ENCODE measurements at places on chromosomes 16 and 17. TPM values are rescaled to one million over a fixed set of nuclear protein-coding genes. Genes with fewer than 3 reads are reported as not detected.

Gene CCL3
- 5.7 TPM for total RNA-seq

- peaks cover 14% of the 10 kb centered on the region for H3K4me1 ChIP-seq
- H3K27me3 ChIP-seq: no peaks in the 10 kb centered on the region
- H3K27ac ChIP-seq: no peak overlapping the region
- DNase-seq: no peak
These were observed 28.4 kb upstream of the MED13 start for GRCh38 chr17:62093188-62094155.

GRCh38 chr17:29972277-29972676, 30.8 kb downstream of the EFCAB5 start:
- no peak overlapping the region for H3K27ac ChIP-seq
- H3K36me3 ChIP-seq: no peaks in the 10 kb centered on the region
- no peak overlapping the region for H3K4me3 ChIP-seq
- no peaks in the 10 kb centered on the region for H3K27me3 ChIP-seq
- no peak for DNase-seq

Gene TBC1D3G
- not detected for total RNA-seq

GRCh38 chr17:14919631-14920213, 345.4 kb downstream of the PMP22 start:
- H3K4me1 ChIP-seq: no peaks in the 10 kb centered on the region
- no peak for DNase-seq
- H3K27ac ChIP-seq: no peak overlapping the region
- H3K4me3 ChIP-seq: no peak overlapping the region
- H3K27me3 ChIP-seq: no peaks in the 10 kb centered on the region

- H3K27ac ChIP-seq: no peak overlapping the region
- DNase-seq: peak; percentile 25
- H3K4me3 ChIP-seq: no peak overlapping the region
- H3K36me3 ChIP-seq: no peaks in the 10 kb centered on the region
- H3K27me3 ChIP-seq: no peaks in the 10 kb centered on the region
- peaks cover 32% of the 10 kb centered on the region for H3K4me1 ChIP-seq
These were observed 7.3 kb downstream of the ARHGAP27 start for GRCh38 chr17:45425125-45425983.

DNA sequence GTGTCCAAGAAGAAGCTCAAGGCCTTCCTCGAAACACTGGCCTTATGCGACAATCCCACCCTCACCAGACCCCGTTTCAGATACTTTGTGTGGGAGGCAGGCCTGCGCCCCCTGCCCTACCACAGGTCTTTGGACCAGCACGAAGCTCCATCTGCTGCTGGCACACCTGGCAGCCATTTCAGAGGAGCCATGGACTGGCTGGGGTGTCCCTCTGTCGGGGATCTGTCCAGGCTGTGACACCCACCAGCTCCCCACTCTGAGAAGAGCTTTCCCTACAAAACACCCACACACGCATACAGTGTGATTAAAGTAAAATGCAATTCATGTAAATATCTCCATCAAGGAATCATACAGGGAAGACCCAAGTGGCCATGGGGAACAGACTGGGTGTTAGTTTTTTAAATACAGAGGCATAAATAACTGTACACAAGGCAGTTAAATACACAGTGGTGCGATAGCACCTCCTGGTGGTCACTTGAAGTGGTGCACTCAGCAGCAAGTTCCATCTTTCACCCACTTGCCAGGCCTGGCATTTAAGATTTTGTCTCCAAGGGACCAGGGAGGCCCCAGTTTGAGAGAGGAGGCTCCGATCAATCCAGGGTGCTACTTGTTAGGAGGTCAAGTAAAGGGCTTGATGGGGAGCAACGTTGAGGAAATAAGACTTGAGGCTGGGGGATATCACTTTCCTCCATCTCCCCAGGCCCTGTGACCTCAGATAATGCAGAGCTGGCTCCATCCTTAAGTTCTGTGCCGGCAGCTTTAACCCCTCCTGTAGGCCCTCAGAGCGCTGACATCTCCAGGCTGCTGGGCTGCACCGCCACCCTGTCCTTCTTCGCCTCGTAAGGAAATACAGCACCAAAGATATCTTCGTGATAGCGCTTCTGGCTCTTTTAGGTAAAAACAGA, 43.6 kb downstream of the NOS2 start:
- peak; percentile 58 for DNase-seq
- H3K27ac ChIP-seq: no peak overlapping the region
- no peak overlapping the region for H3K4me3 ChIP-seq
- H3K4me1 ChIP-seq: no peaks in the 10 kb centered on the region
- no peaks in the 10 kb centered on the region for H3K36me3 ChIP-seq

DNA sequence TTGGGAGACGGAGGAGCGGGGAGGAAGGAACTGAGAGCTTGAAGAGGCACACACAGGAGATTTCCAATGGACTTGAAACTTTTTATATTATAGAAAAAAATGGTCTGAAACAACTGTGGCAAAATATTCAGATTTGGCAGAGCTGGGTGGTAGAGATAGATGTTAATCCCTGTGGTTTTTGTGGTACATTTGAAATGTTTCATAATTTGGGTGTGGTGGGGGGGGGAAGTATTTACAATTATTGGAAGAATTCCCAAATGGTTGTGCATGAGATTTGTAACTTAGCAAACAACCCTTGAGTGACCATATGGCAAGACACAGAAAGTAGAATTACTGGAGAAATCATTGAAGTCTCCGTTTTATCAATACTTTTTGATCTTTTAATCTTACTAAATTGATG, 588.8 kb upstream of the PSMD7 start:
- no peak overlapping the region for H3K27ac ChIP-seq
- H3K4me1 ChIP-seq: no peaks in the 10 kb centered on the region
- H3K4me3 ChIP-seq: no peak overlapping the region

All from B cell (primary cell).